ENCODE measurements at places on chromosomes 3 and 15.

GRCh38 chr15:90845201-90845949 lies 23.0 kb upstream of the FURIN start:
- no peak for DNase-seq

DNA sequence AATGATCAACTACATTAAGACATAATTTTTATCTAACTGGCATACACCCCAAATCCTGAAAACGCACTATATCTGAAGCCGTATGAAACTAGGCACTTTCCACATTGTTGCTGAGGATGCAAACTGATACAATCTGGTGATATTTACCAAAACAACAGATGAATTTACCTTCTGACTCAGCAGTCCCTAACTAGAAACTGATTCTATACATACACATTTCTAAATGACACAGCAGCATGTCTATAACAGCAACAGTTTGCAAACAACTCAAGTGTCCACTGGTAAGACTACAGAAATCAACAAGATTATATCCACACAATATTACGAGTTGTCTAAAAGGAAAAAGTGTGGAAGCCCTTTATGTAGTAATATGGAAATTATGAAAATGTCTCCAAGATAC lies 22.9 kb downstream of the SECISBP2L start:
- DNase-seq = no peak

- DNase-seq = no peak
Observed at GRCh38 chr3:30440147-30440604, 166.2 kb upstream of the TGFBR2 start.

GRCh38 chr15:66046751-66047150 lies 177.5 kb downstream of the RAB11A start:
- DNase-seq = no peak

GRCh38 chr15:80958818-80959495 lies 30.7 kb downstream of the MESD start:
- no peak for DNase-seq

- DNase-seq = peak; percentile 27
Observed at GRCh38 chr3:192802957-192803899, 75.9 kb upstream of the FGF12 start.

DNA sequence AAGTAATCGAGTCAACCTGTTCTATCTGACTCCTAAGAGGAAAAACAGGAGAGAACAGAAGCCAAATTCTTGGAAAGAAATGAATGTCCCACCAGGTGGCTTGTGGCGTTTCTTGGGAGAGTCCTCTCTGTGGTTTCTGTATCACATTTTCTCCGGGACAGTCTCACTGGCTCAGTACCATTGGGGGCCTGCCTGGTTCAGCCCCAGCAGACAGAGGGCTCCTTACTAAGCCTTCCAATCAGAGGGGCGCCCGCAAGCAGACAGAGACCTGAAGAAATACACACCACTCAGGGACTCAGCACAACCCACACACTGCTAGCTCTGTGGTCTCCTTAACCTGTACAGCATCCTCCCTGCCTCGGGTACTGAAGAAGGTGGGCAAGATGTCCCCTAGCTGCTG lies 302.1 kb downstream of the TLE3 start:
- no peak for DNase-seq

- no peak for DNase-seq
Observed at GRCh38 chr3:111229301-111229700, 157.7 kb downstream of the NECTIN3 start.

DNA sequence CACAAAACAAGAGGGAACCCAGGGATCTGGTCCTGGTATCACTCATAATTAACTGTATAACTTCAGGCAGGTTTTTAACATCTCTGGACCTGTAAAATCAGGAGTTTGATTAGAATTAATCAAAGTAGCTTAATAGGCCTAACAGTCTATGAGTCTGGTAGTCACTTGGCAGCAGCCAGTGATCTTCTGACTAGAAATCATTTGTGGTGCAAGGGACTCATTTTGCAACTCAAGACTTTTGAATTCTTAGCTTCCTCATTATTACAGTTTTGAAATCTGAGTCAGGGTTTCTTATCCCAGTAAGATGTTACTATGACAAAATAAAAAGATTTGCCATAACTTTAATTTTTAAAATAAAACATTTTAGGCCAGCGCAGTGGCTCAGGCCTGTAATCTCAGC lies 70.8 kb downstream of the TMCC1 start:
- DNase-seq = no peak

DNA sequence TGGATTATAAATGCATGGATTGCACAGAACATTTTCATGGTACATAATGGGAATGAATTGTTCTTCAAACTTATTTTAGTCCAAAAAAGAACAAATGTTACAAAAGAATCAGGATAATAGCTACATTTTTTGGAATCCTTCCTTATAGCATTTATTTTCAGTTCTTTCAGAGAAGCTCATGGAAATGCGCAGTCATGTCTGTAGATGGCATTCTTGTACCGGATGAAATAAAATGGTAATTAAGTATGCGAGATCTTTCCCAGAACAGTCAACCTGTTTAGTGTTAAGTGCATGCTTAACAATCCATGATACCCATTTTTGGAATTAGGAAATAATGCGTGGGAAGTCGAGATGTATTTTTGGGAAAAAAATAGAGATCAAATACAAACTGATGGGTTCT lies 38.2 kb upstream of the GOLGA8B start:
- DNase-seq = no peak

- DNase-seq = no peak
Observed at GRCh38 chr3:190064112-190064511, 56.6 kb downstream of the P3H2 start.

- peak; percentile 2 for DNase-seq
Observed at GRCh38 chr3:44915702-44916438, 41.5 kb downstream of the TGM4 start.

DNA sequence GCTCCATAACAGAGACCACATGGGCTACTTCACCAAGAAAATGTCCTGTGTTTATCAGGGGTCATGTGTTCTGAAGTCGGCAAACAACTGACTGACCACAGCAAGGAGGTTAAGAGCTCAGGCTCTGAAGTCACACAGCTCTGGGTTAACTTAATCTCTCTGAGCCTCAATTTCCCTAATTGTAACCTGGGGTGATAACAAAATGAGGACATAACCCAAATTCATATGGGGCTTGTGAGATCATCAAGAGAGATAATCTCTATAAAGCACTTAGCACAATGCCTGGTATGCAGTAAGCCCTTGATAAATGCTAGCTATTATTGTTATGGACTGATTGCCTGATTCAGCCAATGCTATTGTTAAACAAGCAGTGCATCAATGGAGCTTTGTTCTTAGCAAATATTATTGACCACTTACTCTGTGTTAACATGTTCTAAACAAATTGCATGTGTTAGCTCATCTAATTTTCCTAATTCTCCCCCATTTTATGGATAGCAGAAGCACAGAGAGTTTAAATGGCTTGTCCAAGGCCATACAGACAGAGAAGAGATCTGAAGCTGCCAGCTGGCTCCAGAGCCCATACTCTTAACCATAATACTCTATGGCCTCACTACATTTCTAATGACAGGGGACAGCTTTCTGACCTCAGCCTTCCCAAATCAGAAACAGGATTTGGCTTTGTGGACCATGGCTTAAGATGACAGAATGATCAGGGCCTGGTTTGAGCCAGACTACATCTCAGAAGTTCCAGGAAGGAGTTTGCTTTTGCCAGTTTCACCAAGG lies 78.3 kb downstream of the SHQ1 start:
- DNase-seq = no peak

- DNase-seq = no peak
Observed at GRCh38 chr3:4508048-4508981, 15.2 kb downstream of the ITPR1 start.

- DNase-seq = peak; percentile 34
Observed at GRCh38 chr15:64536244-64536836, 76.0 kb downstream of the ZNF609 start.

- DNase-seq = no peak
Observed at GRCh38 chr3:31223278-31223677, 309.4 kb upstream of the STT3B start.

DNA sequence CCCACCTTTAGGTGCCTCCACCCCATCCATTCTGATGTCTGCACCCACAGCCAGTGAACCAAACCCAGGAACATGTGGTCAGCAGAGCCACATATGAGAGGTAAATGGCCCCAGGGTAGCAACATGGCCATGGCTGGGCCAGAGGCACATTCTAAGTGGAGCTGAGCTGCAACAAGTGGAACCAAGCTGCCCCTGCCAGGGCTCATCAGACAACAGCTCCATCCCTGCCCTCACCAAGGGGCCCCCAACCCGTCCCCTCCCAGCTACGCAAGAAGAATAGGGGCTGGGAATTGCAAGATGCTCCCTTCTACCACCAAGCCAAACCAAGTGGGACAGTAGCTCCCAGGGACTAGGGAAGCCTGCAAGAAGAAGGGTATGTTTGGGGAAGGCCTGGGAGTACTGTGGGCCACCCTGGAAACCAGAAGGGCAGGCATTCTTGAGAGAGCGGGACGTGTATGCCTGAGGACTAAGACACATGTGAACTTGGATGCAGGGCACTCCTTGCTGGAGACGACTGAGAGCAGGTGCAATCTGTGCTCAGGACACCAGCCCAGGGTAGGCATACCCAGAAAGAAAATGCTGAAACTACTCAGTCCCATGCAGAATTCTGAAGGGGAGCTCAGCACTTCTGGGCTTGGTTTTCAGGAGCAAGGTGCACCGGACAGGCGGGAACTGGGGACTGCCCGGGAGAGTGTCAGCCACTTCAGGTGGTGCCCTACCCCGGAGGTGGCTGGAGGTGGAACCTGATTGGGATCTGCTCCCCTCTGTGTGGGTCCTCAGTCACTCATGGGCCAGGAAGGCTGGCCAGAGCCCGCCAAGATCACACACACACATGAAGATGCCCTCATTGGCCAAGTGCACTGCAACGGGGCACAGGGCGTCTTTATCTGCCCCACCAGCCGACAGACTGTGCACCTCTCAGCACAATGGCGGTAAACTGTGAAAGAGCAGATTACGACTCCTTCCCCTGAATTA lies 9.5 kb downstream of the MYL3 start:
- DNase-seq = no peak

DNA sequence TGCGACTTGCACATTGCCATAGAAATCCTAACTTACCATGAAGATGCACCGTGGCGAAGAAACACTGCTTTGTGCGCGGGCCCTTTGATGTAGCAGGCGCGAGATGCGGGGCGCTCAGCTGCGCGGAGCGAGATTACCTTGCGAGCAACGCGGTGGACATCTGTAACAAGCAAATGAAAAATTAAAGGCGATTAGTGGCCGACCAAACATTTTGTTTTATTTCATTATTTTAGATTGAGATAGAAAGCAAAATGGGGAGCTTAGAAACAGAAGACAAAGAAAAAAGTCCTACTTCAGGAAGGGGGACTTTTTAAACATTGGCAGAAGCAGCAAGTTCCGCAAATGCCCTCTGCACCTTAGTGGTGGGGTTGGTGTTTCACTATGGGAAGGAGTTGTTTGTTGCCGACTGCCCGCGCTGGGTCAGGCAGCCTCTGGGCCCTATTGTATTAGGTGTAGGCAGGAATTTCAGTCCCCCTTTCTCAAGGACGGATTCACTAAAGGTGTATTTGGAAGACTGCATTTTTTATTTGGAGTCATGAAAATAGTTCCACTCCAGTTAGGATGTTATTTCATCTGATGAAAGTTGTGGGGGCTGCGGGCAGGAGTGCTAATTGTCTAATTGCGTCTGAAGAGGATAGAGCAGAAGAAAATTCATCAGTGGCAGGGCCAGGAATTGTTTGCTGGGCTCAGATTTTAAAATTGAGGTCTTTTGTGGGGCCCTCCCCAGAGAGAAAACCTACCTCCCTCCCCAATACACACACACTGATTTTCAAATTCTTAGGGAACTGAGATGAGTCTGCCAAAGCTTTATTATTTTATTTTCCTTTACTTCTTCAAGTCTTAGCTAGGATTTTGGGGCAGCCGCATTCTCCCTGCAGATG lies 17.4 kb downstream of the ZIC4 start:
- DNase-seq = no peak

DNA sequence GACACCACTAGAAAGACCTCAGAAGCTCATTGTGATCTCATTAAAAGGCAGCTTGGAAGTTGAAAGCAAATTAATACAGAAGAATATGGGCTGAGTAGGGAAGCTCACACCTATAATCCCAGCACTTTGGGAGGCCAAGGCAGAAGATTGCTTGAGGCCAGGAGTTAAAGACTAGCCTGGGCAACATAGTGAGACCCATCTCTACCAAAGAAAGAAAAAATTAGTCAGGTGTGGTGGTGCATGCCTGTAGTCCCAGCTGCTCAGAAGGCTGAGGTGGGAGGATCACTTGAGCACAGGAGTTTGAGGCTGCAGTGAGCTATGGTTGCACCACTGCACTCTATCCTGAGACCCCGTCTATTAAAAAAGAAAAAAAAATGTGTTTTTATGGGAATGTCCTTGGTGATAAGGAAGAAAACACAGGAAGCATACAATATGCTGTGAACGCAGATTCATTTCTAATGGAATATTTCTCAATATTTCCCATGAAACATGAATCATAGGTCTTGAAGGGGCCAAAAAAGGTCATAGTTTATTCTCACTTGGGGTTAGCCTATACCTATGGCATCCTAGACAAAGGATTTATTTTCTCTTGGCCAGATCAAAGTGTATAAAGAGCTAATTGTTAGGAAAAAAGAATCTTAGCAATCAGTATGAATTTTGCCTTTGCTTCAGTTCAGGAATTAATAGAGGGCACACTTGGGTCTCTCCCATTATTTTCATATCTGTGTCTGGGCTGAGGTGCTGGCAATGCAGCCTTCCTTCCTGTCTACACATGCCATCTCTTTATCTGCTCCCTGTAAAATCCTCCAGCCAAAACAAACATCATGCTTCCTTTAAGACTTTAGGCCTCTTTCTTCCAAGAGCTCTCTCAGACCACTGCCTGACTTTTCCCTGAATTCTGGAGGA lies 98.2 kb downstream of the FNDC3B start:
- no peak for DNase-seq

GRCh38 chr3:51657234-51657633 lies 13.8 kb upstream of the TEX264 start:
- DNase-seq = no peak

DNA sequence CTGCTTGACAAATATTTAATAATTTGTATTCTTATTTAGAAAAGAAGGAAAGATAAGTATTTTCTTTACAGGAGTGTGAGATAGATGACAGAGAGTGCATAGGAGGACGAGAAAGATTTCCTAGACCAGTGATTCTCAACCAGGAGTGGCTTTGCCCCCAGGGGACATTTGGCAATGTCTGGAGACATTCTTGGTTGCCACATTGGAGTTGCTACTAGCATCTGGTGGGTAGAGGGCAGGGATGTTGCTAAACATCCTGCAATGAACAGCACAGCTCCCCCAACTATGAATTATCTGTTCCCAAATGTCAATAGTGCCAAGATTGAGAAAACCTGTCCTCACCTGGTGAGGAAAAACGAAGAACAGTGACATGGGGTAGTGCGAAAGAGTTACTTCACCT lies 30.8 kb upstream of the MINAR1 start:
- no peak for DNase-seq

GRCh38 chr15:26772154-26773066 lies at the start of gene GABRB3:
GABRB3 (minus strand) TSS chr15:26773066.
- no peak for DNase-seq

DNA sequence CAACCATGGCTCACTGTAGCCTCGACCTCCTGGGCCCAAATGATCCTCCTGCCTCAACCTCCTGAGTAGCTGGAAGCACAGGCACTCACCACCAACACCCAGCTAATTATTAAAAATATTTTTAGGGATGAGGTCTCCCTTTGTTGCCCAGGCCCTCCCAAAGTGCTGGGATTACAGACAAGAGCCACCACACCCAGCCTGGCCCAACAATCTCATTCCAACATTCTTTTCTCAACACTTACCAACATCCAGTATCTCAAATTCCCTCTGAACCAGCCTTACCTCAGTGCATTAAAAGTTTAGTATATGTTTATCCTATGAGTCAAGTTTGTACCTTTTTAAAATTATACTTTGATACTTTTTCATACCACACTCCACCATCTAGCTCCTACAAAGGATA lies 25.0 kb downstream of the ANXA2 start:
- DNase-seq = no peak
